Esophagus squamous epithelium (tissue), 5 donors: ENCODE measurements at places on chromosomes 1 and 21.

DNA sequence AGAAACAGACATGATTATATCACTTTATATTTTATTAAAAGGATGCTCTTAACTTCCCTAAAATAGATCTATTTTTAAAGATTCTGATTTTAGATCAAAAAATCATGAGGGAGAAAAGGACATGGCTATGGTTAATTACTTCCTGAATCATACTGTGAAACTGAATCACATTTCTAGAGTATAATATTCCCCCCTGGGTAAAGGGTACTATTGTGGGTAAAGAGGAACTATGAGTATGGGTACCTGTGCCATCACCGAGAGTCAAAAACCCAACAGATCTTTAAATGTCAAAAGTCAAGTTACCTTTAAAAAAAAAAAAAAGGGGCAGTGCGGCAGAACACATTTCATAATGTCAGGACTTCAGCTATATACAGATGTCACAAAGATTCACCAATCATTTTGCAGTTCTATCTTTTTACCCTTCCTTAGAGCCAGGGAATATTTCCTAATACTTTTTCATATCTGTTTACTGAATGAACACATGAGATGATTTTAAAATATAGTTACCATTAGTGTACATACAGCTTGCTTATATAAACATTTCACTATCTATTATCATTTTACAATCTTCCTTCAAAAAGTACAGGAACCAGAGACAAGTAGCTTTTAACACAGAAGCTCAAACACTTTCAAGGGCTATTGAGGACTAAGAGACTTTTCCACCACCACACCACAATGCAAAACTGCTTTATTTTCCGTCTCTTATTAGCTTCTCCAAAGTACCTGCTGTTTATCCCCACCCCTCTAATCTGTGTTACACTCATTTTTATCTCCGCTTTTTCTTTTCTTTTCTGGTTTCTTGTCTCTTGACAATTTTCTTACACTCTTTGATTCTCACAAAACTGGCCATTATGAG, 45.0 kb downstream of the EVI5 start:
- DNase-seq = no peak

- no peak for DNase-seq
Observed at GRCh38 chr1:232377494-232377770, 252.5 kb downstream of the SIPA1L2 start.

GRCh38 chr1:5758859-5759578, 233.2 kb downstream of the NPHP4 start:
- DNase-seq = no peak

GRCh38 chr21:43911015-43911934, 46.3 kb downstream of the AGPAT3 start:
- no peak for DNase-seq

DNA sequence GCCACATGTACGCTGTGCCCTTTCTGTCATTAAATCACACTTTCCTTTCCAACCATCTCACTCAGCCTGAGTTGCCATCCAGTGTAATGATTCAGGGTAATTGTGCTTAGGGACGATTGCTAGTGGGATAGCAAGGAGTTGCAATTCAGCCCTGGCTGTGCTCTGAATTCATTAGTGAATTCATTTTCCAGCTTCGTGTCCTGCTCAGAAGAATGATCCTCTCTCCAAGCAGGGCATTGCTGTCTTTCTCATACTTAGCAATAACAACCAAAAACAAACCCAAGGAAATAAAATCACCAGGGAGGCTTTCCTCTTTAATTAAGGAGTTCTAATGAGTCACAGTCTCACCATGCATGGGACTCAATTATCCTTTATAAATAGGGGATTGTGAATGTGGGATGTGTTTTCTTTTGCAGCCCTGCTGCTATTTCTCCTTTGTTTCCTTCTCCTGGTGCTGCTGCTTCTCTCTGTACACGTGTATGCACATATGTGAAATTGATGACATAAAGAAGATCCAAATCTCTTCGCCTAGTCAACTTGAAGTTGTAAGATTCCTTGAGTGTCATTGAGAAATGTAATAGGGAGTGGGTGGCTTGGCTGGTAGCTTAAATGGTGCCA, 167.0 kb downstream of the TSEN15 start:
- no peak for DNase-seq

- DNase-seq = no peak
Observed at GRCh38 chr21:45228656-45229240, 58.9 kb downstream of the POFUT2 start.

- DNase-seq = no peak
Observed at GRCh38 chr1:16905868-16906702, 10.3 kb downstream of the RNU1-2 start.

DNA sequence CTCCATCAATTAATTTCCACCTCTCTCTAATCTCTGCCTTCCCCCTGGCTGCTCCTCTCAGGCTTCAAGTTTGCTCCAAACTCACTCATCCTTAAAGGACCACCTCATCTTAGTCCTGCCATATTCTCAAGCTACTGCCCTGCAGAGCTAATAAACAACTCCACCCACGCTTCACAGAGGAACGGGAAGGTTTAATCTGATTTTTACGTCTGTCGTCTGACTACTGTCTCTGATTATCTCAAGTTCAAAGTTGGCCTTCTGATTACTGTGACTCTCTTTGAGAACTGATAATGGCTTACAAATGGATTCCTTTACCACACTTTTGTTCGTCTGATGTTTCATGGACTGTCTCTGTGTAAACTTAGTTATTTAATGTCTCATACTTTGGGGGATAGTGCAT, 7.6 kb upstream of the CPT2 start:
- DNase-seq = no peak

- no peak for DNase-seq
Observed at GRCh38 chr1:201982082-201982622, 296 bp upstream of the RNPEP start.

DNA sequence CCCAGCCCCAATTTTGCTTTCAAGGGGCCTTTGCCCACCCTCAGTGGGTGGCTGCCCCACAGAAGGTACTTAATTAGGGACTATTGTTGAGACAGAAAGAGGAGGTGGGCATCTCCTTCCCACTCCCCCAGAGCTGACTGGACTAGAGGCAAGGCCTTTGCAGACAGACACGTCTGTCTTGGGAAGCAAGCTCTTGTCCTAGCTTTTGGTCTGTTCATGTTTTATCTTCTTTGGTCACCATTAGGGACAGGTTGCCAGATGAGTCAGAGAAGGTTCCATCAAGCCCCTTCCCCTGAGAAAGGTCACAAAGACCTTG, 27.7 kb downstream of the PTAFR start:
- DNase-seq = no peak

DNA sequence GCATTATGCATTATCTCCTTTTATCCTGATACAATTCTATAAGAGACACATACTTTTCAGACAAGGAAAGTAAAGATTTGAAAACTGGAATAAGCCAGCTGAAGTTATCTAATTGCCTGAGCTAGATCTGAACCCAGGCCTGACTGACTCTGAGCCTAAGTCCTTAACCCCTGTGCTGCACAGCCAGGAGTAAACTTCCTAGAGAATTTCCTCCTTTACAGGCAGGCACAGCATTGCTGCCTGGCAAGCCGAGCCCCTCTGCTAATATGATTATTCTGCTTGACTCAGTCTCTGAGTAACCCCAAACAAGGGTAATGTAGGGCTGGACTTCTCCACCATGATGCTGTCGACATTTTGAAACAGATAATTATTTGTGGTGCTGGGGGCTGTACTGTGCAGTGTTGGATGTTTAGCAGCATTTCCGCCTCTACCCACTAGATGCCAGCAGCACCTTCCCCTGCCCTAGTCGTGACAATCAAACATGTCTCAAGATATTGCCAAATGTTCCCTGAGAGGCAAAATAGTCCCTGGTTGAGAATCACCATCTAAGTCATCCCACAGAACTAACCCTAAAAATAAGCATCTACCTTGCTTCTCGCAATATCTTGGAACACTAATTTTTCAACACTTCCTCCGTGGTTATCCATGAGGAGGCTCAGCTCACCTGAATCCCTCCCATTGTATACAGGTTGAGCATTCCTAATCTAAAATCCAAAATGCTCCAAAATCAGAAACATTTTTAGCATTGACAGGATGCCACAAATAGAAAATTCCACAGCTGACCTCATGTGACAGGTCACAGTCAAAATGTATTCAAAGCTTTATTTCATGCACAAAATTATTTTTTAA, 18.5 kb downstream of the CAMK1G start:
- no peak for DNase-seq

DNA sequence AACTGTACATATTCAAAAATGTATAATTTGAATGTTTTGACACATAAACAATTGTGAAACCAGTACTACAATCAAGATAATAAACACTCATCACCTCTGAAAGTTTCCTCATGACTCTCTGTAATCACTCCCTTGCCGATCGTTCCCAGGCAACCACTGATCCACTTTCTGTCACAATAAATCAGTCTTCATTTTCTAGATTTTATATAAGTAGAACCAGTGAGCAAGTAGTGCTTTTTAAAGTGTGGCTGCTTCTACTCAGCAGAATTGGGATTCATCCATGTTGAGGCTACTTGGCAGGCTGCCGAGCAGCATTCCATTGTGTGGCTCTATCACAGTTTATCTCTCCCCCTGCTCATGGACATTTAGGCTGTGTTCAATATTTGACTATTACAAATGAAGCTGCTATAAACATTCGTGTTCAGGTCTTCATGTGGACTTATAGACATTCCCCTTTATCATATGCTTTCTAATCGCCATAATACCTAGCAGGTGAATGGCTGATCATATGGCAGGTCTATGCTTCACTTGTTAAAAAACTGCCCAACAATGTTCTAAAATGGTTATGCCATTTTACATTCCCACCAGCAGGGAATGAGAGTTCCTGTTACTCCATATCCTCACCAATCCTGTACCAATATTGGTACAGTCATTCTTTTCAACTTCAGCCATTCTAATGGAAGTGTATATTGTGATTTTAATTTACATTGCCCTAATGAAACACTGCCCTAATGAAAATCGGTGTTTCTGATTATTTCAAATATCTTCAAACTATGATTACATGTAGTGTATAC, 20.5 kb downstream of the TEX38 start:
- DNase-seq = no peak

GRCh38 chr1:13749543-13750341, 49.8 kb downstream of the PRDM2 start:
- DNase-seq = no peak

- DNase-seq = no peak
Observed at GRCh38 chr1:60974524-60975372, 107.6 kb upstream of the NFIA start.
